HS-5 (cell line): ENCODE measurements at places on chromosomes 7 and 10.

- no peak for DNase-seq
Measured at GRCh38 chr7:114431189-114431588, 16.6 kb downstream of the FOXP2 start.

- no peak for DNase-seq
Measured at GRCh38 chr10:123160311-123160980, 6.2 kb downstream of the BUB3 start.

- DNase-seq = no peak
Measured at GRCh38 chr7:47277321-47277781, 304.6 kb downstream of the TNS3 start.

- DNase-seq = no peak
Measured at GRCh38 chr10:119104654-119105015, 722 bp downstream of the DENND10 start.

DNA sequence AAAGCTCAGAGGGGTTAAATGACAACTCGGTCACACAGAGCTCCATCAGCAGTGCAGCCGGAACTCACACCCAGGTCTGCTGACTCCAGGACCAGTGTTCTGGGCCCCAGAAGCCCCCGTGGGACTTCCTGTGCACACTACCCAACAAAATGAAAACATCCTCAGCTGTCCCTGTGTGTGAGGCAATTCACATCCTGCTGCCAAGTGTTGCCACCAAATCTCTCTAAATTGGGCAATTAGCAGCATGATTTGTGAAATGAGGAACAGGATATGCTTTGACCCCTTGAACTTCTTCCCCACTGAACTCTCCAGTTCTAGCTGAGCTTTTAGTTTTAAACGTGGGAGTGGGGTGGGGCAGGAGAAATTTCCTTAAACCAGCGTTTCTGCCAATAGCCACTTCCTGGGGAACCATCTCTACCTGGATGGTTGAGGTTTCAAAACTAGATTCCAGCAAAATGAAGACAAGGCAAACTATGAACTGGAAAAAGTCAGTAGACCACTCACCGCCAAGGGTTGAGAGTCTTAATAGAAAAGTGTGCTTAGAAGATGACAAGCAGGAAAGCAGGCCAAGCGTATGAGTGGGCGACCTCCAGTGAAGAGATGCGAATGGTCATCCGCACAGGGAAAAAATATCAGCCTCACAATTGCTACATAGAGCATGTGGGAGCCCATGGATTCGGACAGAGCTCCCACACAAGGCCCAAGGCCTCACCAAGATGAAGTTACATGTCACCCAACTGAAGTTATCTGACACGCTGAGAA, 51.9 kb upstream of the CHST15 start:
- DNase-seq = no peak
